Neural crest cell (in vitro differentiated cells): ENCODE measurements at places on chromosomes 11 and 22. TPM values are rescaled to one million over a fixed set of nuclear protein-coding genes. Genes with fewer than 3 reads are reported as not detected.

FAM111B gene
- total RNA-seq, result 35.1 and 35.4 TPM in 2 replicates

MYRF gene
- 3.5 and 3.9 TPM in 2 replicates for total RNA-seq

OVOL1 gene
- total RNA-seq, result not detected in 2 replicates

OR8A1 gene
- total RNA-seq, result not detected in 2 replicates

SCGB1A1 gene
- total RNA-seq, result not detected in 2 replicates

TRPM5 gene
- total RNA-seq, result 0.09 TPM in 2 replicates

OR10D3 gene
- total RNA-seq, result not detected in 2 replicates

SPINDOC gene
- total RNA-seq, result 104 and 107 TPM in 2 replicates

NNMT gene
- total RNA-seq, result 0.82 and 1.5 TPM in 2 replicates

THY1 gene
- 75.4 and 90.3 TPM in 2 replicates for total RNA-seq

CCDC116 gene
- total RNA-seq, result 1.2 and 1.3 TPM in 2 replicates
